HS-27A (cell line): ENCODE measurements at places on chromosomes 5 and 9.

DNA sequence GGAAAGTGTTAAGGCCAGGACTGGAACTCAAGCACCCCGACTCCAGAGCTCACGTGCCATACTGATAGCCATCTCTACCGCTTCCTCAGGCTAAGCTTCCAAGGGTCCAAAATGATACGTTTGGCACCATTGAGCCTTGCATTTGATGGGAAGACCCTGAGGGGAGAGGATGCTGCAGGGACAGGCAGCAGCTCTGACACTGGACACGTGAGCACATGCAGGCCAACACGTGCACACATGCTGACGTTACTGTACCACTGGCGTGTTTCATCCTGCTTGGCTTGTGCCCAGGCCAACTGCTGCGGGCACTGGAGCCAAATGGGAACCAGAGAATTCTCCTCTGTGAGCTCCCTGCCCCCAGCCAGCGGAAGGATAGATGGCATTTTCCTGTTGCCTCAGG lies 5.2 kb downstream of the FAT2 start:
- DNase-seq = no peak

GRCh38 chr5:96088706-96089498 lies 127.3 kb upstream of the ELL2 start:
- no peak for DNase-seq

- DNase-seq = no peak
Observed at GRCh38 chr9:107279086-107279485, 4.0 kb upstream of the RAD23B start.

DNA sequence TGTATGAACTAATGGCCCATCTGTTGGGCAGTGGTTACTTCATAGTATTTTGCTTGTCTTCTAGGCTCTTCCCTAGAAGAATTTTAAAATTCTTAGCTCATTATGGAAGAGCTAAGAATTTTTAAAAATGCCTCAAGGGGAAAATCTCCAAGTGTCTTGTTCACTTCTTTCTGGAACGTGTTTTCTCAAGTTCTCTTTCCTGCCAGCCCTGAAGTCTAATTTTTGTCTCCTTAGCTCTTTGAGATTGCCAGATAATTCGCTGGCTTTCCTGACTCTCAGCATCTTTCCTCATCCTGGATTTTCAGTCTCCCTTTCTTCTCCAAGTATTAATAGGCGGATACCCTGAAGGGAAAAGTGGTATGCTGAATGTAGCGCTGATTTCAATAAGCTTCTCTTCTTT lies 395.4 kb downstream of the ARRDC3 start:
- DNase-seq = no peak

GRCh38 chr5:75992753-75993152 lies 90.4 kb upstream of the SV2C start:
- DNase-seq = no peak

GRCh38 chr5:4230786-4231641 lies 635.4 kb downstream of the IRX1 start:
- no peak for DNase-seq

GRCh38 chr9:76516871-76517270 lies 57.9 kb downstream of the GCNT1 start:
- DNase-seq = no peak

DNA sequence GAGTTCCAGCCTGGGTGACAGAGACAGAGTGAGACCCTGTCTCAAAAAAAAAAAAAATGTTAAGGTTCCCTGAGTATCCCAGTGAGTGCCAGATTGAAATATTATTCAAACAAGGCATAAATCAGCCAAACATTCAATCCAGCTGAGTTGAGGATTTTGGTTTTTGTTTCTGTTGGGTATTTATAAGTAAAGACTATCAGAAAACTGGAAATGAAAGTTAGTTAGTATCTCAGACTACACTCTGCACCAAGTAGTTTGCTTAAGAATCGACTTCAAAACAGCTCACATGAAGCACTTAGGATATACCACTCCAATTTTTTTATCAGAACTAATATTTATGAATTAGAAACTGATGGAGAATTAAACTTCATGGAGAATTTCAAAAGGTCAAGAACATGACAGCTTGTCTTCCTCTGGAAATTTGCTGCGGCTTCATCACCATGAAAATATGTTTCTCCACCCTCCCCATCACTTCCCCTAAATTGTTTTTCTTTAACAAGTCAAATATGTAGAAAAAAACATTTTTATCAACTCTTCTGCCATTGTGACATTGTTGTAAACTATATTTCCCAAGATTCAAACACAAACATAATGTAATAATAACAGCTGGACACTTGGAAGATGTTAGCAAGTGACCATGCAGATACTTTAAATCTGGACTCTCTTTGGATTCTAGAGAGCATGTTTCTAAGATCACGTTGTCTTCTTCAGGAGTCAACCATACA lies 110.0 kb upstream of the PTGER4 start:
- no peak for DNase-seq

DNA sequence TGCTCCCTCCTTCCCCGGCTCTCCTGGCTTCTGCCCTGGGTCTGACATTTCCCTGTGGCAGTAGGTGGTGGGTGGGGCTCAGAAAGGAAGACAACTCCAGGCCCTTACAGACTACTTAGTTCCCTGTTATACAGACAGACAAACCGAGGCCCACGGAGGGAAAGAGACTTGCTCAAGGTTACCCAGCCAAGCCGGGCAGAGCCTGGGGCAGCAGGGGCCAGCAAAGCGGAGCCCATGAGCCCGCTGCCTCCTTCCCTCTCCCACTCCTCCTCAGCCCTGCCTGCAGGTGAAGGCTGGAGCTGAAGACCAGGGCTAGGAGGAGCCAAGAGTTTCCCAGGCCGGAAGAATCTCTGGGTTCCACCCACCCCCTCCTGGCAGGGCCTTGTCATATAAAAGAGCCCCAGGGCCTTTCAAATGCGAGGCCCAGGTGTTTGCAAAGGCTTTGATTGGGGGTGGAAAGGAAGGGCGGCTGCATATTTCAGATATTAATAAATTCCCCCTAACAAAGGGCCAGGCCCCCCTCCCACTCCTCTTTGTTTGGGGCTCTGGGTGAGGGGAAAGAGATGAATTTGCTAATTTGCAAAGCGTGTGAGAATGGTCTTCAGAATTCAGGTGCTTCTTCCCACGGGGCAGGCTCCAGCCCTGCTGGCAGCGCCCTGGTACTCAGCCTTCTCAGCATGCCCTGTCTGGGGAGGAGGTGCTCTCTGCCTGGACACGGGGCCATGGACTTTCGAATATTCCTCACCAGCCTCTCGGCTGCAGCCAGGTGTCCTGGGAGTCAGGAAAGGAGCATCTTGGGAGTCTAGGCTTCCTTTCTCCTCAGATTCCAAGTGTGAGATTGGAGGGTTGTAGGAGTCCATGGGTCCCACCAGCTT lies 21.5 kb downstream of the SLC6A7 start:
- DNase-seq = no peak

DNA sequence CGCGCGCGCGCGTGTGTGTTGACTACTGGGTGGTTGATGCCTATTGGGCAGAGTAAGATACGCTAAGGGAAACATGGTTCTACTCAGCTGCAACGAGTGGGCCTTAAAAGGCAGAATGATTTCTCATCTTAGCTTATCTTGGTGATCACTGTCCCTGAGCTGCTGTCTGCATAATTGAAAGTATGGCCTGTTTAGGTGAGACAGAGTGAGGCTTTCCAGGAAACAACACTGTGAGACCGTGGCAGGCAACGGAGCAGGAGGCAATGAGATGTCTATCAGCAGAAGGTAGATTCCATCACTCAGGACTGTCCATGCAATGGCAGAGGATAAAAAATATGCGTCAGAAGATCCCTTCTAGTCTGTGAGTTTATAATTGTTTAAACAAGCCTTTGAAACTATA lies 277.2 kb downstream of the TRIM32 start:
- DNase-seq = no peak

DNA sequence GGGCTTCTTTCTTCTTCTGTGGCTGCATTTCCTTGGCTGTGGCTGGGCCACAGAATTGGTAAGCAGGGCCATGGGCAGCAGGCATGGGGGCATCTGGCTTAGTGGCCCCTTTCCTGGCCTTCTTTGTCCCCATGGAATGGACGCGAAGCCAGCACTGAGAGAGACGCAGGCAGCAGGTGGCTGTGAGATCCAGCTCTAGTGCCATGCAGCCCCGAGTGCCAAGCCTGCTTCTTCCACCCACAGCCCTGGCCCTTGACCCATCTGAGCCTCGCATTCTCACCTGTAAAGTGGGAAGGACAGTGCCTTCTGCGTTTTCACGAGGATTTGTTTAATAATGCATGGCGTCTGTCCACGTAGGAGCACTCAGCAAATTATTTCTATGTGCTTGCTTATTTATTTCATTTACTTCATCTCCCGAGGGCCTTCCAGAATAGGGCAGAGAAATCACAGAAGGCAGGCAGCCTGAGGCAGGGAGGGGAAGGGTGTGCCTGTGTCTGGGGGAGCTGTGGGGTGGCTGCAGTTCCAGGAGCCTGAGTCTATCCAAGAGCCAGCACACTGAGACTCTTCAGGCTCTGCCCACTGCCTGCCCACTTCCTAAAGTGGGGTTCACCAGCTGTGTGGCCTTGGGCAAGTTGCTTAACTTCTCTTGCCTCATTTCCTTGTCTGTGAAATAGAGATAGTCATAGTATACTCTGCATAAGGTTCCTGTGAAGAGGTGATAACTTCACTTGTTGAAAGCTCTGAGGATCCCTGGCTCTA lies 55.2 kb downstream of the NTNG2 start:
- no peak for DNase-seq

DNA sequence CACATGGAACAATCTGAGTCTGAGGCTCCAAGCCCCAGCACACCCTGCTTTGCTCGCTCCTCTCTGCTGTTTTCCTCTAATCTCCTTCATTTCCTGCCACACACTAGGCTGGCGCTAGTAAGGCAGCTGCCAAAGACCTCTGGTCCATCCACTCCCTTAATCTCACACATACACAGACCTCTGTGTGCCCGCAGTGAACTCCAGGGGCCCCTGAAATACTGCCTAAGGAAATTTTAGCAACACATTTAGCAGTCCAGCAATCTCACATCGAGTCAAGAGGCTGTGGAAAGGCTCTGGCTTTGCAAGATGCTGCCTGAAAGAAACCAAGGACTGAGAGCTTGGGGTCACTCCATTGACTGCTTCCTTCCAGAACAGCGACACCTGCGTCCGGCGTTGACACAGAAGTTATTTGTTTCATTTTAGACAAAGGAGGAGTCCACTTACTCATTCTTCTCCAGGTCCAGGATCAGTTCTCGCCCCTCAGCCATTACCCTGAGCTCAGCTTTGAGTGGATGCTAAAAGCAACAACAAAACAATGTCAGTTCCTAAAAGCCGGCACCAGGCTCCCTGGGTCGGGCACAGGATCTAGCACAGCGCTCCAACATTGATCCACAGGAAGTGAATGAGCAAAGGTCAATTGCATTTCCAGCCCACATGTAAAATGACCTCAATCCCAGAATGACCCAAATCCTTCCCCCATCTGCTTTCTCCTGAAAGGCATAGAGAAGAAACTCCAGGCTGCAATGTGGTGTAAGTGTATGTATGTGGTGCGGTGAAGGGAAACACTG lies 11.5 kb downstream of the ADAM19 start:
- no peak for DNase-seq

- no peak for DNase-seq
Observed at GRCh38 chr9:74132986-74133385, 364.1 kb upstream of the RORB start.

DNA sequence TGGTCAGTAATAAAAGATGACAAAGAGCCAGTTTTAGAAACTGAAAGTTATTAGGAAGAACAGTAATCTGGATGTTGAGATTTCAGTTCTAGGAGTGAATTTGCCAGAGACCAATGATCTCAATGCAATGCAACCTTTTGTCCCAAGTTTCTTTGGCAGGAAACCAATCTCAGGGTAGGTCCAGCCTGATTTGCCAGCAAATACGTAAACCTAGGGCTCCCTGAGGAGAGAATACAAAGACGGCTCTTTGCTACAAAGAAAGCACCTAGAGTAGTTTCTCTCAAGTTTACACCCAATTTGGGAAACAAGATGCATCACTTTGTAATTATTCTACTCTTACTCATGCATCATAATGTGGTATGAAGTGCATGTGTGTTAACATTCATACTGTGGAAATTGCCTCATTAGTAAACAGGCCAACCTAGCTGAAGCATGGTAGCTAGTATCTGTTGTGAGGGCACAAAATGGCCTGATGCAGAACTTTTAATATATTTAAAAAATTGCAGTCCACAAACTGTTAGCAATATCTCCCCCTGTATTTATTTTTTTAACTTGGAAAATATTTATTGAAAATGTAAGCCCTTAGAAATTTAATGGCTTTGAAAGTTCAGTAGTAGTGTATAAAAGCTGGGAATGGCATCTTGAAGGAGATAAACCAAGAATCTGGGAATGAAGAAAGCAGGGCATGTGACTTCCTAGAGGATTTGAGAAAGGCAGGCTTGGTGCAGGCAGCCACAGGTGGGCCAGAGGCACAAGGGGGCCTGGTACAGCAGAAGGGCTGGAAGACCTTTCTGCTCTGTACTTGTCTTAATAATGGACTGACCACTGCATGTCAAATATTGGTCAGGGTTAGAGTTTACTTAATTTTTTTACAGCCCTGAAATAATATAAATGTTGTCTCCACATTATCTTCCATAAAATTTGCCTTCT lies 59.5 kb downstream of the MAST4 start:
- no peak for DNase-seq

DNA sequence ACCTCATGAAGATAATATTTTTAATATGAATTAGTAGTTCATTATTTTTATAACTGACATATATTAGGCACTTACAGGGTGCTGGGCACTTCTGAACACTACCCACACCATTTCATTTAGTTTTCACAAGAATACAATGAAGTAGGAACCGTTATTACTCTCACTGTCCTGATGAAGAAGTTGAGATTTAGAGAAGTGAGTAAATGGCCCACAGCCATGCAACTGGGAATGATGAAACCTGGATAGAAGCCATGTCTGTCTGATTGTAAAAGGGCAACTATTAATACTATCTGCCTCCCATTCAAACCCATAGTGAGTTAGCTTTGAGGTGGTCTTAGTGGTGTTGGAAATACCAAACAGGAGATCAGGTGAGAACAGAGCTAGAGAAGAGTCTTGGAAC lies 29.6 kb upstream of the OTULINL start:
- DNase-seq = no peak

DNA sequence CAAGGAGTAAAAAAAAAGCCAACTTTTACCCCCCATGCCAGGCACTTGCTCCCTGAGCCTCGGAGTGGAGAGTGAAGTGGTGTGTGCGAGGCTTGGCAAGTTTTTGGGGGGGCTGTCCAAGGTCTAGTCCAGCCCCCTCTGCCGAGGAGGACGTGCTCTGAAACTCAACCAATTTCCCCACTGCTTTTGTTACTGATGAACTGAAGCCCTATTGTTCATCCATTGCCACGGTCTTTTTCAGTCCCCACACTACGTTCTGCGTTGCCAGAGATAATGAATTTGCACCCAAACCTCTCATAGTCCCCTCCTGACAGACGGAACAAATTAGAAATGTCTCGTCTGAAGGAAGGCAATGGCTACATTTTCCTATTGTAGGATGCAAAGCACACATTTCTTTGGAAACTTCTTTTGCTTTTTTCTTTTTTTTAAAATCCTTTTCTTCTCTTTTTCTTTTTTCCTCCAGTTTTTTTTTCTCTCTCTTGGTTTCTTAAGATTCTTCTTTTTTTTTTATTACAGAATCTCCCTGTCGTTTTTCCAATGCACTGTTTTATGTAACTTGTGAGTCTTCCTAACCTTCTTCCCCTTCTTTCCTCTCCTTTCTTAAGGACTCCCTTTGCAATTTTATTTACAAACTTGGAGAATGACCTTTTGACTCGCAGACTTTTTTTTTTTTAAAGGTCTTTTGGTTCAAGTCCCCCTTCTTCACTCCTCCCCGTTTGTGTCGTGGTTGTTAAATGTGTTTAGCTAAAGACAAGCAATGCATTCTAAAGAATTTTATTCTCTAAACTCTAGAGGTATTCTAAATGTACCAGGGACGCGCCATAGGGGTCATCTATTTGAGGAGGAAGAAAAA lies 209.5 kb downstream of the MEF2C start:
- DNase-seq = no peak

GRCh38 chr5:53501054-53501453 lies 20.6 kb downstream of the FST start:
- no peak for DNase-seq

GRCh38 chr5:77635917-77636640 lies 2.4 kb downstream of the OTP start:
- DNase-seq = no peak
